ENCODE measurements at places on chromosomes 6 and 20.
A peak's percentile ranks its signal among the peaks of the same experiment; 100 is the strongest.

GRCh38 chr20:1163105-1163504 lies 21.7 kb downstream of the TMEM74B start:
- no peak for ATAC-seq

GRCh38 chr6:12150812-12151432 lies 138.8 kb downstream of the HIVEP1 start:
- no peak for ATAC-seq

DNA sequence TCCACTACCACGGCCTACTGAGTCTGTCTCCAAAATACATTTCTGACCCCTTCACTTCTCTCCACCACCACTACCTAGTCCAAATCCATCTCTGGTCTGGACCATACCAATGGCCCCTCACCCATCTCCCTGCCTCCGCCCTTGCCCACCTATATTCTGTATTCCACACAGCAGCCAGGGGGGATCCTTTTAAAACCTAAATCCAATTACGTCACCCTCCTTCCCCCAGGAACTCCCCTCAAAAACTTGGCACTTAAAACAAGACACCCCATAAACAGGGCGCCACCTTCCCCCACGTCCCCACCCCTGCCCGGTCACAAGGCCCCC lies 680 bp downstream of the PDRG1 start:
- ATAC-seq, result no peak

GRCh38 chr6:151783692-151784091 lies 23.8 kb upstream of the ESR1 start:
- no peak for ATAC-seq

GRCh38 chr6:74826263-74826662 lies 379.6 kb downstream of the COL12A1 start:
- no peak for ATAC-seq

- ATAC-seq, result no peak
Observed at GRCh38 chr20:6055981-6056569, 2.2 kb upstream of the LRRN4 start.

DNA sequence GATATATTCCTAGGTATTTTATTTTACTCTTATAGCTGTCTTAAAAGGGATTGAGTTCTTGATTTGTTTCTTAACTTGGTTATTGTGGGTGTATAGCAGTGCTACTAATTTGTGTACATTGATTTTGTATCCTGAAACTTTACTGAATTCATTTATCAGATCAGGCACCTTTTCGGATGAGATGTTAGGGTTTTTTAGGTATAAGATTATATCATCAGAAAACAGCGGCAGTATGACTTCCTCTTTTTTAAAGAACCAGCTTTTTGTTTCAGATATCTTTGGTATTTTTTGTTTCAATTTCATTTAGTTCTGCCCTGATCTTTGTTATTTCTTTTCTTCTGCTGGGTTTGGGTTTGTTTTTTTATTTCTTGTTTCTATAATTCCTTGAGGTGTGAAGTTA lies 382.4 kb upstream of the ADGRB3 start:
- no peak for ATAC-seq

DNA sequence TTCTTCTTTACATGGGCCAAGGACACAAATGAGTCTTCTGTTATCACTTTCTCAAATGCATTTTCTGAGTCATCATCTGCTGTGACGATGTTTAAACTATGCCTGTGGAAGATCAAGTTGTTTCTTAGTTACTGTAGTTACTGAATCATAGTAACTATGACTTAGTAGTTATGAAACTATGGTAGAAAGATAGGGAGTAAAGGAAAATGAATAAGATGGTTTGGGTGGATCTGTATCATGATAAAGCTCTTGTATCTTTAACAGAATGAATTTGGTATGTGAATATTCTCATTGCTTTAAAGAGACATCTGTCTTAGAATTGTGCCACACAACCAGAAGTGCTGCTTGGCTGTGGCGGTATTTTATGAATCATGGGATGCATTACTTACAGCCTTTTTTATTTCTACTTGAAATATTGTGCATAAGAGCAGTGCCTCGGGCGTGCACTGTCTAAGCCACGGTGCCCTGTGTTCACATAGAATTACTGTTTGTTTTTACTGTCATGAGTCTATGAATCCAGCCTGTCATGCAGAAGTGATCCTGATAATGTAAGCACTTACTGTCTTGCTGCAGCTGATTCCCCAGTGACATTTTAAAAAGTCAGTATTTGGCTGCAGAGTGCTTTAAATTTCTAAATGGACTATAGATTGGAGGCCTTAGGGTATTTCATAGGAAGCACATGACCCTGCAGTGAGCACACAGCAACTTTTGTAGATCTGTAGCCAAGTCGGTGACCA lies 215.2 kb downstream of the TMEM242 start:
- ATAC-seq, result peak; percentile 92

DNA sequence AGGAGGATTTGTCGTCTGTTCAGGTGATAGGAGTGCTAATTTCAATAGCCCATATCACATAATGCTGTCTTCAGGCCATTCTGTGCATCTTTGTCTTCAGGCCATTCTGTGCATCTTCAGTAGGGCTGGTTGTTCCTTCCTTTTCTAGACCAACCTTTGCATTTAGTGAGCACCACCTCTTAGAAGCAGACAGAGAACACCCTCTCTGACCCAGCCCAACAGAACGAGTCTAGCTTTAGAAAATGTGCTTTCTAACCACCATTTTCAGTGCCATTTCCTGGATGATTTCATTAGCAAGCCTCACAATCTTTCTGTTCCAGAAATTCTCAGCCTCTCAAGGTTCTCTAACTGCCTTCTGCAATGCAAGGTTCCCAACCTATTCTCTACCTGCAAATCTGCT lies 215.3 kb upstream of the KCNQ5 start:
- ATAC-seq, result no peak

DNA sequence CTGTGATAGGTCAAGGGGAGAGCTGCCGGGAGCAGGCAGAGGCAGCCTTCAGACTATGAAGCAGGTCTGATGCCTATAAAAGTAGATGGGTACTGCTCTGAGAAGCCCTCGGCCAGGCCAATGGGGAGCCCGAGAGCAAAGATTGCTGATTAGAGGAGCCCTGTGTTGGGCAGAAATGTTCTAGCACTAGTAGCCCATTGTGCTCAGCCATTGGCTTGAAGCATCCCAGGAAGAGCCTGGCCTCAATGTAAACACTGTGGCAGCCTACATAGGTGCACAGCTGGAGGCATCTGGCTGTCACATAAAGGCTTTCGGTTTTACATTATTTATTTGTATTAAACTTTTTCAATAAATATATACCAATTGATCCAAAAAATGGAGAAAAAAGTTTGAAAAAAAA lies 67.7 kb downstream of the SNAP25 start:
- no peak for ATAC-seq

GRCh38 chr20:49832632-49833327 lies 20.2 kb downstream of the SLC9A8 start:
- ATAC-seq, result no peak
